ENCODE measurements at places on chromosomes 6 and 20.
A peak's percentile ranks its signal among the peaks of the same experiment; 100 is the strongest.

DNA sequence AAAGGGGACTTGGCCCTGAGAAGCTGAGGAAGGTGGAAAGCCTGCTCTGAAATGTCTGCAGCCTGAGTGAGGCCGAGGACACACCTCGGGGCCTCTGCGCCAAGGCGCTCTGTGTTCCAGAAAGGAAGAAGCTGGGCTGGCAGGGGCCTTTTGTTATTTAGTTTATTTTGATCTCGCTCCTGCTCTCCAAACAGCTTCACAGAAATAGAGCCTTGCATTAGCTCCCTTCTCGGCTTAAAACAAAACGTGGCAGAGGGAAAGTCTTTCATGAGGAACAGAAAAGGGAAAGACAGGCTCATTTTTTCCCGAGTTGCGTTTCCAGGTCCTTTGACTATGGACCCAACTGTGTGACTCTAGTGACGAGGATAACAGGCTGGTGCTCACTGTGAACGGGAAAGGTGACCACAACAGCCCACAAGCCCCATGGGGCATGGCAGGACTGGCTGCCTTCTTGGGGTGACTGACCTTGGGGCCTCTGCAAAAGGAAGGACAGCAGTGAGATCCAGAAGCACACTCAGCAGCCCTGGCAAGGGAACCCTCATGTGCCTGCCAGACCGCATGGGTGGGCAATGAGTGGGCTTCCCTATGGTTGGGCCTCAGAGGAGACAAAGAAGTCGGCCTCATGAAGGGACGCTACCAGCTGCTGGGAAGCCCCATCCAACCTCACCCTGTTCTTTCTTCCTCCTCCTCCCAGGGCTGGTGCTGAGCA lies 18.7 kb downstream of the LEMD2 start:
- DNase-seq = no peak

DNA sequence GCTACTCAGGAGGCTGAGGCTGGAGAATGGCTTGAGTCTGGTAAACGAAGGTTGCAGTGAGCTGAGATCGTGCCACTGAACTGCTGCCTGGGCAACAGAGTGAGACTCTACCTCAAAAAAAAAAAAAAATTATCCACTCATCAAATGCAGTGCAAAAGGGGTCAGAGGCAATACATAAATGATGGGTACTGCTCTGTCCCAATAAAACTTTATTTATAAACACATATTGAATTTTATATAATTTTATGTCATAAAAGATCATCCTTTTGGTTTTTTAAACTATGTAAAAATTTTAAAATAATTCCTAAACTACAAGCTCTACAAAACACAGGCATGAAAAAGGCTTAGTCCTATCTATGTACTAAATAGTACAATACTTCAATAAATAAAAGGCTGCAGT lies 10.3 kb downstream of the KHDC1 start:
- no peak for DNase-seq

GRCh38 chr6:154329350-154330170 lies 27.0 kb downstream of the IPCEF1 start:
- DNase-seq = no peak

DNA sequence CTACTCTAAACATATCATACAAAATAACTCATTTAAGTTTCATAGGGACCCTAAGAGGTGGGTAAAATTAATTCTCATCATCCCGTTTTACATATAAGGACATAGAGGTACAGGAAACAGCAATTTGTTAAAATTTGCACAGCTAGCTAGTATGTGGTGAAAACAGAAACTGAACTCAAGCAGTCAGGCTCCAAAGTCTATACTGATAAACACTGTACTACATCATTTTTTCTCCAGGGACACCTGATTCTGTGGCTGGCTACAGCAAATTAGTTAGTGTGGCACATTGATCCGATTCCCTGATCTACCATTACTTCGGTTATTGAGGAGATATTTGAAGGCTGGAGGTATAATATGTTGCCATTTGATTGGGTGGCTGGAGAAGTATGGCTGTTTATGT lies 36.2 kb upstream of the E2F3 start:
- no peak for DNase-seq

DNA sequence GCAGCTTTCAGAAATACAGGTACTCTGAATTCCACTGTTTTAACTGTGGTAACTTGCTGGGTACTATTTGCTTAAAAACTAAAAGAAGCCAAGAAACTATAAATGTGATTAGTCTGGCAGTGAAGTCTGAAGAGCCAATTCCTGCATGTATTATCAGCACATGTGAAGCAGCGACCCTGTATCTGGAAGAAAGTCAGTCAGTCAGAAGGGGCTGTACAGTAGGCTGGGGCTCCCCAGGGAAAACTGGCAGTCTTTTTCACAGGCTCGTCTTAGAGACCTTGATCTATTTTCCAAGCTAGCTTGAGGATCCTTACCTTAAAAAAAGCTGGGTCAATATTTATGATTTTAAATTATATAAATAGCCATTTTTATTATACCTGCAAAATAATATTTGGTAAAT lies 104.9 kb downstream of the PDSS2 start:
- DNase-seq = no peak

DNA sequence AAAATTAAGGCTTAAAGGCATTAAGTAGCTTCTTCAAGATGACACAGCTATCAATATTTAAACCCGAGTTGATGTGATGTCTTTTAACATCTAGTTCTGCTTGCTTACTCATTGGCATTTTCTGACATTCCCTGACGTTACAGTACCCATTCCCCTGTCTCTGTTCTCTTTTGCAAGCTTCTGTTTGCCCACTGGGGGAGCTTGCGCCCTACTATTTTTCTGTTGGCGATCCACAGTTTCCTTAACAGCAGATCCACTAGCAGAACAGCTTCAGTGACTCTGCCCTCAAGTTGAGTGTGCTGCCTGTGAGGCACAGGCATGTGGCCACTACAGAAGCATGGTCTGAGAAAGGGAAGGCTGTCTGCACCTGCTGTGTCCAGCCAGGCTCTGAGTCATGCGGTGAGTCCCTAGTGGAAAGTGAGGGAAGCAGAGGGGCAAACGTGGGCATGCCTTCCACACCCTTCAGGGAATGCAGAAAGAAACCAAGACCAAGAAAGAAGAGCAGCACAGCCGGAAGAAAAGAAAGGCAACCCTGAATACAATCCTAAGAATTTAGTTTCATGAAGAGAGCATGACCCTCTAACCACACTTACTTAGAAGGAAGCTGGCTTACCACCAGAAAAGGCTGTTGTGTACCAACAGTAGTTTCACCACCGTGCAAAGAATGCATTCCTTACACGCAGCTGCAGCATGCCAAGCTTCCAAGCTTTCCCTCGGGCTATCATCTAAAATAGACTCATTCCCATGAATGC lies 97.7 kb upstream of the VGLL2 start:
- DNase-seq = no peak

GRCh38 chr6:149922642-149923326 lies at the start of gene RAET1G:
Gene RAET1G (minus strand): TSS chr6:149923121. CDS start chr6:149923010, 111 bp downstream.
- peak; percentile 77 for DNase-seq

- no peak for DNase-seq
Observed at GRCh38 chr20:11170025-11170424, 496.2 kb upstream of the JAG1 start.

- no peak for DNase-seq
Observed at GRCh38 chr20:23063168-23063567, 13.7 kb upstream of the THBD start.

GRCh38 chr6:117933471-117933870 lies 26.4 kb downstream of the SLC35F1 start:
- DNase-seq = no peak

- no peak for DNase-seq
Observed at GRCh38 chr20:37515876-37516275, 5.2 kb upstream of the NNAT start.

- no peak for DNase-seq
Observed at GRCh38 chr6:18118330-18118729, 4.1 kb downstream of the NHLRC1 start.

DNA sequence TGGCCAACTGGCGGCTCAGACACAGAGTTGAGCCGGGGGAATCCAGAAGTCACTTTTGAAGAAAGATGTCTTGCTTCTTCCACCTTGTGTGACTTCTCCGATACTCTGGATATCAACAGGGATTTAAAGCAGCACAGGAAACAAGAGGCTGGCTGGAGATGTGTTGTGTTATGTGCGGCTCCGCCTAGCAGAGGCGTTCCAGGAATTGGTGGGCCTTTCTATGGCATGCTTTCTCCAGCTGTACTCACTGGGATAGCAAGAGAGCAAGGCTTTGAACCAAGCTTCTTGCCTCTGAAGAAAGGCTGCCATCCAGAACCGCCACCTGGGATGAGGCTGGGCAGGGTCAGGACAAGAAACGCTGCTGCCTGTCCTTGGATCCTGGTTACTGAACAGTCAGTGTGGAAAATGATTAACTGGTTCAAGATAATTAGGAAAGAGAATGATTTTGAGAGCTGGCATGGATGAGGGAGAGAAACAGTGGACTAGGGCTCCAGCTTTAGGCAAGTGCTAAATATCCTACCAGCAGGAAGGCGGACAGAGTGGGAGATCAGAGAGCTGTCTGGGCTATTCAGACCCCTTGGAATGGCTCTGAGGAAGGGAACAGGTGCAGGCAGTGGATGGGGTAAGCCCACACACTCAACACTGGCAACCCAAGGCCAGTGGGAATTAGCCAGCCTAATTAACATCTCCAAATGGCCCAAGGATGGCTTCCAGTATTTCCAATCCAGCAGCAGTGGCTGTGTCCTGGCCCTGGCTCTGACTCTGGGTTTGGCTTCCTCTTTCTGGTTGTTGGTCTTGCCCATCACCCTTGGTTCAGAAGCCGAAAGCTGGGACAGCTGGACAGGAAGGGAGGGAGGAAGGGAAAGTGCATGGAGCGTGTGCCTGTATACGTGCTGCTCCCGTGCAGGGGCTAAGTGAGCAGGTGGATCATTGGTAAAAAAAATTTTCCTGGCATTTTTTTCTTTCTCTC lies 31.9 kb downstream of the INSM1 start:
- no peak for DNase-seq

DNA sequence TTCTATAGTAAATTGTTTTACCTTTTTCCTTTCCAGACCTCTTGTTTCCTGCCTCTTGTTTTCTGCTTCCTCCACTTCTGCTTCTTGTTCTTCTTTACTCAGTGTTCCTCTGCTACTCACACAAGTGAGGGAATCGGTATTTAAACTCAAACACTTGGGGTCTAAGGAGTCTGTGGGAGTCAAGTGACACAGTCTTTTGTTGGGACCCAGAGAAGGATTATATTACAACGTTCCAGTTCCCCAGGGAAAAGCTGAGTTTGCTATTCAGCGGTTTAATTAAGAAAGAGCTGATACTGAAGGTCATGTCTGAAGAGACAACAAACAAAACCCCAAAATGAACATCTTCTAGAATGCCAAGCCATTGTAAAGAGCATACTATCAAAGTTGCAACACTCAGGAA lies 107.8 kb upstream of the CITED2 start:
- DNase-seq = no peak

Data from stimulated activated CD8-positive, alpha-beta memory T cell treated with anti-CD3 and anti-CD28 coated beads, Interleukin-7, amount 100 ng/mL, for 48 hours (primary cell).